Stimulated activated CD8-positive, alpha-beta memory T cell treated with anti-CD3 and anti-CD28 coated beads, Interleukin-4, amount 100 ng/mL, for 1 hour (primary cell): ENCODE measurements at places on chromosomes 12 and 14.
A peak's percentile ranks its signal among the peaks of the same experiment; 100 is the strongest.

DNA sequence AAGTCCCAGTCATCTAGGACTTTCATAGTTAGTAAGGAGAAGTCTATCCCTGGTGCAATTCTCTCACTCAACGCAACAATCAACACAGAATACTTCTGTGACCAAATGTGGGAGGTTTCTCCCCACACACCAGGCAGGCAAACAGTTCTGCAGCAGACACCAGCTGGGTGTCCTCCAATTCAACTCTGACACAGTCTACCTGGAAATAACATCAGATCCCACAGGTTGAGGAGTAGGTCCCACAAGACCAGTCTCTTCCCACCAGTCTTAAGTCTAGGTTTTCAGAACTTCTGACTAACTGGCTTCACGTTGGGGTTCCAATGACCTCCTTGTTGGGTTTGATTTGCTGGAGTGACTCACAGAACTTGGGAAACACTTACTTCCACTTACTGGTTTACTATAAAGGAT is 14.8 kb downstream of the ACOT6 start:
- no peak for DNase-seq

GRCh38 chr12:2485681-2486080 is 309.1 kb upstream of the FKBP4 start:
- no peak for DNase-seq

DNA sequence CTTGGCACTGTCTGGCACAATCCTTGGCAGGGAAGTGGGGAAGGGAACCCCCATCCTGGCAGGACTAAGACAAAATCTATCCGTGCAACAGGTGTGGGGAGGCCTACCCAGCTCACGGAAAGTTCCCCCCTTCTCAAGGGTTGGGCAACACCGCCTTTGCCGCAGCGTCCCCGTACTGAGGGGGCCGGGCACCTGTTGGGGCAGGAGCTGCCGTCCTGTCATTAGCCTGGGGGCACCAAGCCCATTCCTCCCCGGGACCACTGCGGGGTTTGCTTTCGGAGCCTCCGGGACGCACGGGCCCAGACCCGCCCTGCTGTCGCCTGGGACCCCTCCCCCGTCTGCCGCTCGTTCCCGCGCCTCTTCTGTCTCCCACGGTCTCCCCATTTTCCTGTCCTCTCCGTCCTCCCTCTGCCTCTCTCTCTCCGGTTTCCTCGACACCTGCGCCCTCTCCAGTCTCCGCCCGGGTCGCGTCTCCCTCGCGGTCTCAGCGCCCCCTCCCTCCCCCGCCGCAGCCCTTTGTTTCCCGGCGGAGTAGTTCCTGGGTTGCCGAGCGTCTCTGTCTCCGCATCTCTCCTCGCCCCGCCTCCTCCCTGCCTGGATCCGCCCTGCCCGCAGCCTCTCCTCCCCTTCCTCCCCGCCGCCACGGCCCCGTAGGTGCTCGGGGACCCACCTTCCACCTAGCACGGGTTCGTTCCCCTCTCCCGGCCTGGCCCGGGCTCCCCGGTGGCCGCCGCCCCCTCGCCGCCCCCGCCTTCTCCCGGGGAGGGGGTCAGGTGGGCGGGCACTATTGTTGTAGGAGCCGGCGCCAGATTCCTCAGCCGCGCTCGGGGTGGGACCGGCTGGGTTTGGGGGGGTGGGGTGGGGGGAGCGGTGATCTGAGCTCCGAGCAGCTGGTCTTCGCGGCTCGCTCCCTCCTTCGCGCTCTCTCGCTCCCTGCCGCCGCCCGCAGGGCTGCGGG is at the start of gene CACNB3:
Gene CACNB3 (plus strand): TSS at position 624 of the 958 bp plus-strand sequence. CDS start 434 bp downstream, outside the sequence.
- DNase-seq = peak; percentile 57

GRCh38 chr14:36863271-36863670 is 201.6 kb downstream of the PAX9 start:
- DNase-seq = no peak

DNA sequence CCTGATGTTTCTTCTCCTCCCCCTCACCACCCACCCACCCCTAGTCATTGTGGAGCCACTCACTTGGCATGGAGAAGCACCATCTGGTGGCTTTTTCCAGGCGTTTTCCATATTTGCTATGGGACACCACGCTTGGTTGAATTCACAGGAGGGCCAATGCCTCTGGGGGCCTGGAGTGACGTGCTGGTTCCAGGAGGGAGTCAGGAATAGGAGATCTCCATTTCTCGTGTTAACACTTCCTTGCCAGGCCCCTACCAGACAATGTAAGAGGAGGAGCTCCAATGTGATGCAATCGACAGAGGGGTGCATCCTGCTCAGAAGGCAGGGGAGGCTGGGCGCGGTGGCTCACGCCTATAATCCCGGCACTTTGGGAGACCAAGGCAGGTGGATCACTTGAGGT is 21.6 kb upstream of the TESC start:
- no peak for DNase-seq
